ENCODE measurements at places on chromosomes 4 and X. TPM values are rescaled to one million over a fixed set of nuclear protein-coding genes. Genes with fewer than 3 reads are reported as not detected.

FOXR2 gene
- polyA plus RNA-seq, result not detected

DNA sequence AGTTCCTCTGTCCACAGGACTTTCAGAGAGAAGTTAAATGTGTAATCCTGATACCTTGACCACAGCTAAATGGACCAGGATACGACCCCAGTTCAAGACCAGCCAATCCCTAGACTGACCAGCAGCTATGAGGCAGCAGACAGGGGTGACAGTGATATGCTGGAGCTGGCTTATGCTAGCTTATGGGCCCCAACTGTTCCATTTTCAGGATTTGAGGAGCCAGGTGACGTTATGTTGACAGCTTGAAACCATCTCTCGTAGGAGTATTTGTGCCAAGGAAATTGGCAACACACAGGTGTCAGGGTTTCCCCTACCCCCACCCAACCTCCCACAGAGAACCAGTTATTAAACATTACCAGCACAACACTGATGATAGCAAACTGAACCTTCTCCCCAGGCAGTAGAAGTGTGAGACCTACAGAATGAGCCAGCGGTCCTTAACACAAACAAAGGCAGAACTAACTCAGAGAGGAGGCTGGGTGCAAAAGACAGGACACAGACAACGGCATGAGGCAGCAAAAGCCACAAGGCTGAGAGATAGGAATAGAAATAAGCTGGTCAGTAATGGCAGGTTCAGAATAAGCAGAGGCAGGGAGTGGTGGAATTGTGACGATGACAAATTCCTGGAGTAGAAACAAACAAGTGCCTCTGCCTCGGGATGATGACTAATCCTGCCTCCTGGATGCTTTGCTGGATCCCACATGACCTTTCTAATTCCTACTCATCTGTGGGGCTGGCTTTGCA lies 85.6 kb upstream of the CPEB2 start:
- peak; percentile 73 for DNase-seq

DNA sequence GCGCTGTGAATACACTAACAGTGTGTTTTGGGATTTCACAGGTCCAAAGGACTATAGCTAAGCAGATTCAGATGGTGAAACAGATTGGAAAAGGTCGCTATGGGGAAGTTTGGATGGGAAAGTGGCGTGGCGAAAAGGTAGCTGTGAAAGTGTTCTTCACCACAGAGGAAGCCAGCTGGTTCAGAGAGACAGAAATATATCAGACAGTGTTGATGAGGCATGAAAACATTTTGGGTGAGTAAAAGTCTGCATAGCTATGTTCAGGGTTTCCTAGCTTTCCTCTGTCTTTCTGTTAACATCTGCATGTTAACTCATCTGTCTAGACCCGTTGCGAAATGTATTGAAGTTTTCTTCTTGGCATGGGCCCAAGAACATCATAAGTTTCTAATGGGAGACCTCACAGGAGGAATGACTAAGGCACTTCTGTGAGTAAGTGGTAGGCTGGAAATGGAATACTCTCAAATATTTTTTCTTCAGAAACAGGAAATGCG lies 372.1 kb downstream of the BMPR1B start:
- DNase-seq, result peak; percentile 99

DNA sequence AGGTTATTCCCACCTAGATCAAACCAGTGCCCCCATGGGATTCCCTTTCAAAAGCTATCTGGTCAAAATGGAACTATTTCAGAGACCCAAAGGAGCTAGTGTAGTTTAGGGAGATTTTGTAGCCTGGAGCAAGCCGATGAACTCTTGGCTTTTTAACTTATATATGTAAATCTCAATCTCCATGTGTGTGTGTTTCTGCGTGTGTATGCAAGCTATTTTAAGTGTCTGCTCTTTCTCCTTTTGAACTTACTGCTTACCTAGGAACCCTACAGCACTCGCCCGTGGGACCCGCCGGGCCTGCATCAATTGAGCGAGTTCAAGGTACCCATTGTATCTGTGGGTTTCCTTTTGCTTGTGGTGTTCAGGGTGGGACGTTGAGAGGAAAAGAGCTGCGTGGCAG lies 10.4 kb downstream of the CSTF2 start:
- no peak for DNase-seq

- no peak for DNase-seq
Measured at GRCh38 chrX:10050481-10050880, 83.3 kb downstream of the CLDN34 start.

GRCh38 chrX:109704563-109704962 lies 28.5 kb downstream of the ACSL4 start:
- no peak for DNase-seq

DNA sequence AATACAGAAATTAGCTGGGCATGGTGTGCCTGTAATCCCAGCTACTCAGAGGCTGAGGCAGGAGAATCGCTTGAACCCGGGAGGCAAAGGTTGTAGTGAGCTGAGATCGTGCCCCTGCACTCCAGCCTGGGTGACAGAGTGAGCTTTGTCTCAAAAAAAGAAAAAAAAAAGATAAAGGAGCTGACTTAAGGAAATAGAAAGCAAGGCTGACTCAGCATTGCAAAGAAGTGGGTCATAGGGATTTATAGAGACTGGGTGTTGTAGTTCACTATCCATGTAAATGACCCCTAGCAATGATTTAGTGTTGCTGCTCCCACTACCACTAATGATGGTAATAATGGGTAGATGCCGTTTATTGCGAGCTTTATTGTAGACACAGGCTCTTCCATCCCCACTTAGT lies 47.6 kb downstream of the ADD1 start:
- peak; percentile 73 for DNase-seq

DNA sequence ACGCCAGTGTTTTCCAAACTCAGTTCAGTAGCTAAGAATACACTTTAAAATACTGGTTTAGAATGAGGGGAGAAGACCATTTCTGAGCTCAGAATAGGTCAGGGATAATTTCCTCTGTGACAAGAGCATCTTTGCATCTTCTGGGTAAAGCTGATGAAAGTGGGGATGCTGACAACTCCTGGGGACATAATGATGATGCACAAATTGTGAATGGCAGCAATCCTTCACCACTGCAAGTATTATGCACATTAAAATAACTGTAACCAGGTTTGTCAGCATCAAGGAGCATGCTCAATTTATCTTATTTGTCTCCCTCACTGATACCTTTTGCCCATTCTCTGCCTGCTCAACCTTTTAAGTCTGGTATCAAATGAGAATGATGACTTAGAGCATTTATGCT lies 248.2 kb downstream of the EPHA5 start:
- DNase-seq, result no peak

All from GM23248 (cell line).